H54 (cell line): ENCODE measurements at places on chromosomes 2 and 18.
A peak's percentile ranks its signal among the peaks of the same experiment; 100 is the strongest.

- peak; percentile 71 for DNase-seq
Measured at GRCh38 chr2:235779444-235779896, 285.6 kb downstream of the AGAP1 start.

- no peak for DNase-seq
Measured at GRCh38 chr2:187799601-187800000, 245.4 kb upstream of the TFPI start.

- no peak for DNase-seq
Measured at GRCh38 chr2:20229322-20230113, 4.6 kb upstream of the SDC1 start.

DNA sequence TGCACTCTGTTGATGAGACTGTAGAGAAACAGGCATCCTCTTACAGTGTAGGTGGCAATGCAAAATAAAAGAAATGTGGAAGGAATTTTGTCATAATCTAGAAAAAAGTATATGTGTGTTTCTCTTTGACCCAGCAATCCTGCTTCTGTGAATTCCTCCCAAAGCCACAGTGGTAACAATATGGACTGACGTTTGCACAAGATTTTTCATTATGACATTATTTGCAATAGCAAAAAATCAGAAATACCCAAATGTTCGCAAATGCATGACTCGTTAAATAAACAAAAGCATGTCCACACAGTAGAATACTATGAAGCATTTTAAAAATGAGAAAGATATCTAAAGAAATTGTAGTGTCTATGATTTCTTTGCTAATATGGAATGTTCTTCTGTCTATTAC lies 255.2 kb upstream of the NRP2 start:
- DNase-seq: no peak

DNA sequence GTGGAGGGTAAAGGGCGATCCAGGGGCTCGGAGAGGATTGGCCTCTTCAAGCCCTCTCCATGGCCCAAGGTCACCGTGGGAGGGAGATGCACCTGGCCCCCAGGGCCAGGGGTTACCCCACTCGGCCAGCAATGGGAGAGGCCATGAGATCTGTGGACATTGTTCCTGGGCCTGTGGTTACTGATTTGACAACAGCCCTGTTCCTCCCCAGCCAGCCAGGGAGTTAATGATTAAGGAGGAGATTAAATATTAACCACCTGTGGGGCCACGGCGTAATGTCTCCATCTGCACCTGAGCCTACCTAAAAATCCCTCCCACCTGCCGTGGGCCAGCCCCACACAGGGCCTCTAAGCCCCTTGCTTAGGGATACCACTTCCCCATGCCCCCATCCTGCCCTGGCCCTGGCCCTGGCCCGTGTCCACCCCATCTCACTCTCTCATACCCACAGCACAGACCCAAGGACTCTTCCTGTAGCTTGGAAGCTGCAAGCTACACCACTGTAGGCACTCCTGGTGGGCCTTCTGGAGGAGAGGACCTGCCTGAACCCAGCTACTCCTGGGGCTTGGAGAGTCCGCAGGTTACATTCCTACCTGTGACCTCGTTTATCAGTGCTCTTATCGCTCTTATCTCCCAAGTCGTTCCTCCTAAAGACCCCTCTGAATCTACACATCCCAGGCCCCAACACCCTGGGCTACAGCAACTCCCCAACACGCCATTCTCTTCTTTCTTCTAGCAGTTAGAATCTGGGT lies 32.1 kb downstream of the ZFP36L2 start:
- no peak for DNase-seq

DNA sequence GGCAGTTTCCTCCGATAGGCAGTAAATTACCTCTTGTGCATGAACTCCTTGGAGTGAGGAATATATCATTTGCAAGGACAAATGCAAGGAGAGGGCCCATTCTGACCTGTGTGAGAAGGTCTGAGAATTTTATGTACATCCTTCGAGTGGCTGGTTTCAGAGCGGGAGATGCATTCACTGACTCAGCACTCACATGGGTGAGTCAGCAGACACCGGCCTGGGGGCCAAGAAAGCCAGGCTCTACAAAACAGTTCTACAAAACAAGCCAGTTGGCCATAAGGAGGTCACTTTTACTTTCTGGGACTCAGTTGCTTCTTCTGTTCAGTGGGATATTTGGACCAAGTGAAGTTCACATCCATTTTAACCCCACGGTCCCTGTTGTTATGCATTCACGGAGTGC lies 35.3 kb downstream of the CYP26B1 start:
- no peak for DNase-seq

- DNase-seq: peak; percentile 50
Measured at GRCh38 chr2:225091336-225091735, 49.1 kb upstream of the DOCK10 start.

GRCh38 chr18:57214976-57215375 lies 68.1 kb downstream of the BOD1L2 start:
- no peak for DNase-seq

GRCh38 chr18:75214766-75215510 lies 4.3 kb downstream of the TSHZ1 start:
- DNase-seq: no peak

DNA sequence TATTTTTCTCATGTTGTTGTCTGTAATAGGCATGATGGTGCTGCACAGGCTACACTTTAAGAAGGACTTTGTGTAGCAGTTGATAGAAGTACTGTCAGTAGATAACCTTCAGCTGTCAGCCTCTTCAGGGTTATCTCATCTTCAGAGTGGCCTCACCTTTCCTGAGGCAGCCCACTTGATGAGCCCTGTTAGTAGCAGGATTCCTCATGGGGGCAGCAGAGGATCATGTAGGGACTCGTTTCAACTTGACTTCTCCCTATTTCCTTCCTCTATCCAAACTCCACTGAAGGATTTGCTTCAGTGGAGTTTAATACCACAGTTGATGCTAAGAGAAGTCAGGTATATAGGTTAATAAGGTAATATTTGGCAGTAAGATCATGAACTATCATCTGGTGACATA lies 530.3 kb upstream of the FSIP2 start:
- no peak for DNase-seq

DNA sequence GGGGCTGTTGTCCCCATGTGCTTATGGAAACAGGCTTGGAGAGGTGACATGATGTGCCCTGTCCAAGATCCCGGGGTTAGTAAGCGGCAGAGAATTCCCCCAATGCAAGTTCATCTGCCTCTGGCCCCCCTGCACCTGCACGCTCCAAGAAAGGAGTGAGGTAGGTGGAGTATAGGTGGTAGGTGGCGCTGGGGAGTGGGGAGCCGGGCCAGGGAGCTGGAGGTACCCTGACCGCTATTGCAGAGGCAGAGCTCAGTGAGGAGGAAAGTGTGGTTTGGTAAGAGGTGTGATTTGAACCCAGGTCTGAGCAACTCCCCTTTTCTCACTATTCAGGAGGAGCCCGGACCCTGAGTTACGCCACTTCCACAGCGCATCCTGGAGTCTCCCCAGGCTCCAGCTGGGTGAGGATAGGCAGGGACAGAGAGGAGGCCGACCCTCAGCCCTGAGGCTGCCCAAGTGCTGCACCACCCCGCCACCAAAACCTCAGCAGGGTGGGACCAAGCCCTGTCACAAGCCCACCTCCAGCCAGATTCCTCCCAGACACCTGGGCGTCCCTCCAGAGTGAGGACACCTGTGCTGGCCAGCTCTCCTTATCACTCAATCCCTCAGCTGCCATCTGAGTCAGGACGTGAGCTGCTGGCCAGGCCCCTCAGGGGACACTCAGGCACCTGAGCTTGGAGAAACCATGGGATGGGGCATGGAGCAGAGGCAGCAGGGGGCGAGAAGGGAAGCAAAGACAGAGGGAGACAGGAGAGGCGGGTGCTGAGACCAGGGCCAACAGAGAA lies 5.6 kb downstream of the HAAO start:
- no peak for DNase-seq

GRCh38 chr18:72830109-72830508 lies 37.7 kb downstream of the NETO1 start:
- DNase-seq: no peak

- peak; percentile 22 for DNase-seq
Measured at GRCh38 chr2:20930928-20931327, 108.0 kb upstream of the LDAH start.

GRCh38 chr2:219766658-219767057 lies 139.2 kb downstream of the SLC4A3 start:
- no peak for DNase-seq

GRCh38 chr2:17540093-17540812 lies at the start of gene VSNL1:
VSNL1 (plus strand) TSS chr2:17540696; CDS start chr2:17592075, 51,379 bp downstream.
- DNase-seq: no peak

DNA sequence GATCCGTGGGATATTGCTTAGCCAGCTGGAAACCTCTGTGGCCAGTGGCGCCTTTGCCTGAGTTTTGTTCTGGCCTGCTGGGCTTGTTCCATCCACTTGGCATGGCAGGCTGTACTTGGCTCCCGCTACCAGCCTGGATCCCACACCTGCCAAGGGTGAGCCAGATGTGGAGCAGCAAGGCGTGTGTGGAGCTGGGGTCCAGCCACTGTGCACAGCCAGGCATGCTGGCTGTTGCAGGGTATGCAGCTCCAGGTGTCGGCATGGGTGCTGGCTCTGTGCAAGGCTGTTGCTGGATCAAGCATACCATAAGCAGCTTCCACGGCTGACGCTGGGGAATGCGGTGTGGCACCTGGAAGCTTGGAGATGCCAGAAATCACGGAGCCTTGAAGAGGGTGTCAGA lies 34.5 kb downstream of the PTPN4 start:
- DNase-seq: no peak

- DNase-seq: no peak
Measured at GRCh38 chr2:229610872-229611271, 103.5 kb downstream of the DNER start.

DNA sequence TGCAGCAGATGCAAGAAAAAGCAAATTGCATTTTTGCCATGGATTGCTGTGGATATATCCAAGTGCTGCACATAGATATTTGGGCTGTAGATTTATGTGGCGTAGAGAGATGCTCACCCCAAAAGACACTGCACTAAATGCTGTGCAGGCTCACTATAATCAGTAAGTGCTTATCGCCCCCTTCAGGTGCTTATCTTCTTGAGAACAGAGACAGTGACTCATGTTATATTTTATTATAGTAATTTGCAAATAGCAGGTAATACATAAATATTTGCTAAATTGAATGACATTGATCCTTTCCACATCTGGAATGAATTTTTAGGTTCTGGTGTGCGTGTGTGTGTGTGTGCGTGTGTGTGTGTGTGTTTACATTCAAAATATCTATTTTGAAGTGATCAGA lies 36.8 kb upstream of the PLEKHM3 start:
- DNase-seq: no peak

- DNase-seq: no peak
Measured at GRCh38 chr2:206804326-206804725, 38.9 kb downstream of the FASTKD2 start.

DNA sequence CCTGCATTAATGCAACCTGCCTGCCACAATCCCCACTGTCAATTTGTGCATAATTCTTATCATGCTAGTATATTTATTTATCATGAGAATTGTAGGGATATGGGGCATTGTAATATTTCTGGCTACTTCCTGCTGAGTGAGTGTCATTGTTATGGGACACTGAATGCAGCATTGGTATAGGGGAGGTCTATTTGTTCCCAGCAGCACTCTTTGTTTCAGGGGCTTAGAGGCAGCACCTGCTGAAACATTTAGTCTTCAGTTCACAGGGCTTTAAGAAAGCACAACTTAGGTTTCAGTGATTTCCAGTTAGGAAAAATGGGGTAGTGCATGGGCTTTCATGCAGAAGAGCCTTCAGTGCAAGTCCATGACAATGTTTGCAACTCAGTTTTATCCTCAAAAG lies 23.6 kb downstream of the SULT1C3 start:
- DNase-seq: no peak

GRCh38 chr18:54222922-54223567 lies 1.4 kb downstream of the MBD2 start:
- DNase-seq: no peak

DNA sequence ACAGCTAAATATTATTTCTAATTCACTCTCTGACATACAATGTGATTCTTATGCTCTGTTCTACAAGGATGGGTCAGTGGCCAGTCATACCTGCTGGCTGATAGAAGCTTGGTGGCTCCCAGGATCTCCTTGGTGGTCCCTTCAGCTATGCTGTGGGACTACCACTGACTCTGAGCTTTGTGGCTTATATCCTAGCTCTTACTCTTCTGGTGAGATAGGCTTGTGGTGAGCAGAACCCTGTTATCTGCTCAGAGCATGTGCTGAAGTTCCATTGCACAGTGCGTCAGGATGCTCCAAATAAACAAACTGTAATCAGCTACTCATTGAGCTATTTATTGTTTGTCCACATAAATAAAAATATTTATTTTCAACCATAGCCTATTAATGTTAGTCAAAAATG lies 51.7 kb downstream of the MFSD6 start:
- DNase-seq: no peak

- peak; percentile 57 for DNase-seq
Measured at GRCh38 chr2:240916571-240917008, 10.5 kb downstream of the CROCC2 start.
